ENCODE measurements at places on chromosomes 11 and 22.
A peak's percentile ranks its signal among the peaks of the same experiment; 100 is the strongest.

- no peak for DNase-seq
These were observed 86.1 kb upstream of the HORMAD2 start for GRCh38 chr22:29994027-29994715.

DNA sequence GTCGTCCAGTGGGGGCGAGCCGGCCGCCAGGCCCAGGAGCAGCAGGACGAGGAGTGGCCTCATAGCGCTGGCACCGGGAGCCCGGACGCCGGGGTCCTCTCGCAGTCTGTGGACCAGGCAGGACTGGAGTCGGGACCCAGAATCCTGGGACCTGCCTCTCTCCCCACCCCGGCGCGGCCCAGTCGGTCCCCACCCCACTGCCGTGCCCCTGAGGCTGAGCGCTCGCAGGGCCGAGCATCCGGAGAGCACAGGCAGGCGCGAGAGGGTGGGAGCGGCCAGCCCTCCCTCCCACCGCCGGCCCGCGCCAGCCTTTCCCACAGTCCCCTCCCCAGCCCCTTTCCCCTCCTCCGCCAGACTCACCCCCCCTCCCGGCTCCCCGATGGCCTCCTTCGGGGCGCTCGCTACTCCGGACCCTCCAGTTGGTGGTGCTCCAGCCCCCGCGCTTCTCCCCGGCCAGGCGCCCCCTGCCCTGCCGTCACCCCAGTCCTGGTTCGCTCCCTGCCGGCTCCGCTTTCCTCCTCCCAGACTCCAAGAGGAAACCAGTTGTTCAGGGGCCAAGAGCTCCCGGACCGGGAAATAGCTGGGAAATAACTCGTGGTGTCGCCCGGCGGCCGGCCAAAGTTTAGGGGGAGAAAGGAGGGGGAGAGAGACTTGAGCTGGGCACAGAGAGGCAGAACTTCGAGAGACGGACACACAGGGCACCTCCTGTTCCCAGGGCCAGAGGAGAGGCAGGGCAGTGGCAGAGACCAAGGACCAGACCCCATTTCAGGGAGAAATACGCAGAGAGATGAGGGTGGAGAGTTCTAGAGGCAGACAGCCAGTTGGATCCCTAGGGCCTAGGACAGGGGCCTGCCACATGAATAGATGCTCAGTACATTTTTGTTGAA is at the start of gene C1QTNF5:
C1QTNF5 (minus strand) TSS at position 549 of the 887 bp plus-strand sequence; CDS start at position 63, 486 bp downstream.
- DNase-seq, result no peak

DNA sequence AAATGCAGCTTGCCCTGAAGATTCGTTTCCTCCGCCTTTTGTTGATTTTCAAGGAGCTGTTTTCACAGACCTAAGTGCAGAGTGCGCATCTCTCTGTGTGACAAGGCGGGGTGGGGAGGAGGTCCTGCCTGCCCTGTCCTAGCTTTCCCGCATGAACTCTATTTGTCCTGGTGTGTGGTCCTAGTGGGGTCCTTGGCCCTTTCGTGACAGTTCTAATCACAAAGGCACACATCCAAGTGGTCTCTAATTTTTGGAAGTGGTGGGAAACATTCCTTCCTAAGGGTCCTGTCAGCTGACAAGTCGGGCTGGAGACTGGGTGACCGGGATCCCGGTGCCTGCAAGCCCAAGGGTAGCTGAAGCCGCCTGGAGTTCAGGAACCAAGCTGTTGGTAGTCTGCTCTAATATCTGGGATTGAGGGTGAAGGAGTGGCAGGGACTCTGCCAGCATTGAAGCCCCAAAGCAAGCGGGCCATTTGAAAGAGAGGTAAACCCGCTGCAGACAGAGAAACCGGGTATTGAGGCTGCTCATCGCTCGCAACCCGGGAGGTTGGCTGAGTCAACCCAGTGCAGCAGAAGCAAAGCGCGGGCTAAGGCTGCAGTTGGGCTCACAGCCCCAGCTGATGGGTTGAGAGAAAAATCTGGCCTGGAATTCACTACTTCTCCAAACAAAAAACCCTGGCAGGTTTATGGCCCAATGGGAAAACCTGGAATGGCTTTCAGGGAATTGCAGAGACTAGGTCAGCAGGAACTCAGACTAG is 28.1 kb upstream of the FBXO3 start:
- no peak for DNase-seq

DNA sequence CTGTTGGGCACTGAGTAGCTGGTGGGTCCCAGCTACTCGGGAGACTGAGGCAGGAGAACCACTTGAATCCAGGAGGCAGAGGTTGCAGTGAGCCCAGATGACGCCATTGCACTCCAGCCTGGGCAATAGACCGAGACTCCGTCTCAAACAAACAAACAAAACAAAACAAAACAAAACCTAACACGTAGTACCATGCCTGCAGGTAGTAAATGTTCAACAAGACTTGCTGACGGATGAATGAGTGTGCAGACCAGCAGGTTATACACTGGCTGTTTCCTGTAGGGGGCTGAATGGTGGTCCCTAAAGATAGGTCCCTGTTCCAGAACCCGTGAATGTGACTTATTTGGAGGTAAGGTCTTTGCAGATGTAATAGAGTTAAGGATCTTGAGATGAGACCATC is 12.8 kb upstream of the MRGPRD start:
- no peak for DNase-seq

DNA sequence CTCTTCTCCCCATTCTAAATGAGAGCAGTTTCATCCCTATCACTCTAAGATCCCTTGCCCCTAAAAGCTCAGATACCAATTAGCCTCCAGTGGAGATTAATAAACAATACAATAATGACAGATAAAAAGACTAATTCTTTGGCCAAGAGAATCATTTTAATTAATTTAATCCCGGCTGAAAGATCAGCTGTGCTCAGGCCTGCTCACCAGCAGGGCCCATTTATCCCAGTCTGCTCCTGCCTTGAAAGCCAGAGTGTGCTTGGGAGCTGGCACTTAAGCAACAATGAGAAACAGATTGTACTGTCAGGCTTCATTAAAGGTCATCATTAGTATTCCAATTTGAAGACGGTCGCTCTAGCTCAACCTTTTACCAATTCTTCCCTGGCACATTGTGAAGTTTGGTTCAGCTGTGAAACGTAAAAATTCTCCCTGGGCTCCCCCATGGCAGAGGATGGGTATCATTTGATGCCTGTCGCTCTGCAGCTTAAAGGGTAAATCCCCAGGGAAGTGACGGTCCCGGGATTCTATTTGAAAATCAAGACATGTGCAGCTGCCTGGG is 36.1 kb upstream of the HTATIP2 start:
- no peak for DNase-seq

DNA sequence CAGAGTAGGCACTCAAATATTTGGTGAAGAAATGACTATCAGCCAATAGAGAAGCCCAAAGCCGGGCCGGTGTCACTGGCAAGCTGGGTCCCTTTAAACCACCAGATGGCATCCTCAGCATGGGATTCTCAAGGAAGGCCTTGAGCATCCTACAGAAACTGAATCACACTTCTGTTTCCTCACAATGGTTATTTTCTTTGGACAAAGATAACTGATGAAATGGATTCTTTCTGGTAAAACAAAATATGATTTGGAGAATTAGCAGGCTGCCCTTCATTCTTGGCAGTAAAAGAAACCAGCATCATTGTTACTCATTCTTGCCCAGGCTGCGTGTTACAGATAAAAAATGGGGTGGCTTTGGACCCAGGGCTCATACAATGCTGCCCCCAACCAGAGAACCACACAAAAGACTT is 30.3 kb upstream of the ASPHD2 start:
- peak; percentile 4 for DNase-seq

- DNase-seq, result no peak
These were observed 185.5 kb downstream of the CTTN start for GRCh38 chr11:70583781-70584218.

DNA sequence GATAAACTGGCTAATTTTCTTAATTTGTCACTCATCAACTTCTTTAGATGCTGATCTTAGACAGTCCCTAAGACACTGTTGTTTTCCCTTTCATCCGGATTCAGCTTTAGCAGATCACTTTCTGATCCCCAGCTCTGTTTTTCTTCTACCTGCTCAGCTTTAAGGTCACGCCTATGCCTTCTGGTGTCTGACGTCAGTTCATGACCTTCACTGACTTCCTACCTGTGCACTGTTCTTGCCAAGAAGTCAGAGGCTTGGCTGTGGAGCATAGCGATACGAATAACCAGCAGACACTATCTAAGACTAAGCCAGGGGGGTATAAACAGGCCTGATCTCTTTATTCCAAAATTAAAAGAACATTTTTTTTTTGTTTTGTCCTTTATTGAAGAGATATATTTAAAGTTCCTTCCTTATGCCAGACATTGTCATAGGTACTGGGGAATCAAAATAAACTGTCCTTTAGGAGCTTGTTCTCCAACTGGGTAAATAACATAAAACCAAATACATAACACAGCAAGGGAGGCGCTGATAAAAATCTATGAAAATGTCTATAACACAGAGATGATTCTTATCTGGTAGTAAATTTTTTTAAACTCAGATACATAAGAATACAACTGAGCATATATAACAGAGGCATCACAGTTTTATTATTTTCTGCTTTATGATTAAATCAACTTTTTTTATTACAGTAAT is 352.2 kb upstream of the CTSC start:
- no peak for DNase-seq

GRCh38 chr11:129394709-129395108 is 19.1 kb downstream of the BARX2 start:
- DNase-seq, result no peak

DNA sequence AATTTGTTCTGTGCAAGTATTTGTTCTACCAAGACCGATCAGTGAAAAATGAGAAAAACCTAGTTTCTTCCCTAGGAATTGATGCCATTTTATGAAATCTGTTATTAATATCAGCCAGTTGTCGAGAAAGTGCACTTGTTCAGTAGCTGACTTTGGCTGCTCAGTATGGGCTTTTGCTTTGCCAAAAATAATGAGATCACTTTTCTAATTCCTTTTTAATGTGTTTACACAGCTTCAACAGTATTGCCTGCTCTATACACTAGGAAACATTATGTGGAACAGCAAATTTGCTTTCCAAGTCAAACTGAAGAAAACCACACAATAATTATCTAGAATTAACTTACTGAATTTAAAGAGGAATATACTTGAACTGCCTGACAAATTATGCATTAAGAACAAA is 34.4 kb downstream of the SCUBE2 start:
- DNase-seq, result no peak

GRCh38 chr11:16099343-16099900 is 256.9 kb downstream of the SOX6 start:
- DNase-seq, result no peak

- no peak for DNase-seq
These were observed 5.5 kb downstream of the CHRDL2 start for GRCh38 chr11:74725701-74726100.

DNA sequence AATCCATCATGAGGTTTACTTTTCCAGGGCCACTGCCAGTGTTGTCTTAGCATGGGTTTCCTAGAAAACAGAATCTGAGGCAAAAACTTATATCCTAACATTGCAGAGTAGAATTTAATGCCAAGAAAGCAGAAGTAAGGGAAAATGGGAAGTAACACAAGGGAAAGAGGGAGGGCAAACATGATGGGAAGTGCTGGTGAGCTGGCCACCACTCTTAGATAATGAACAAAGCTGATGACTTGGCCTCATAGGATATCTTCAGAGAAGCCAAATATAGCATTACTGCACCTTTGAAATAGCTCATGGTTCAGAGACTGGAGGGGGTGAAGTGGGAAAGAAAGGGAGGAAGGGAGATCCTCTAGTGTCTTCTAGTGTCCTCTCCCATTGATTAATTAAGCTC is 24.8 kb upstream of the CALCB start:
- no peak for DNase-seq

GRCh38 chr11:134657631-134658030 is 245.6 kb upstream of the B3GAT1 start:
- no peak for DNase-seq

- no peak for DNase-seq
These were observed 492.9 kb upstream of the KIRREL3 start for GRCh38 chr11:127493330-127494022.

DNA sequence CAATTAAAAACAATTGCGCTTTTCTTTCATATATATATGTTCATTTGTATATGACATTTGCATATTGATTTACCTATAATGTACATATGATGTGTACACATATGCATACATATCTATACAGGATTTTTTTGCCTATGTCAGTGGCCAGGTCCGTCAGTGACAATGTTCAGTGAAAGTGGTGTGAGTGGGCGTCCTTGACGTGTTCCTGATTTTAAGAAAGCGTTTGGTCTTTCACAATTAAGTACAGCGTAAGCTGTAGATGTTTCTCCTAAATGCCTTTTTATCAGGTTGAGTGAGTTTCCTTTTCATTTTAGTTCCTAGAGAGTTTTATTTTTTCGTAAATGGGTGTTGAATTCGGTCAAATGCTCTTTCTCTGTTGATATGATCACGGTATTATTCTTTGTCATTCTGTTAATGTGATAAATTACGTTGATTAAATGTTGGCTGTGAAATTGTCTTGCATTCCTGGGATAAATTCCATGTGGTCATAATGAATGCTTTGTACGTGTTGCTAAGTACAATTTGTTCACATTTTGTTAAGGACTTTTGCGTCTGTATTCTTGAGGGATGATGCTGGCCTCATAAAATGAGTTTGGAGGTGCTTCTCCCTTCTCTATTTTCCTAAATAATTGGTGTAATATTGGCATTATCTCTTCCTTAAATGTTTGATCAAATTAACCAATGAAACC is 10.6 kb upstream of the GNB1L start:
- no peak for DNase-seq

GRCh38 chr11:23520226-23520960 is 660.1 kb upstream of the CCDC179 start:
- no peak for DNase-seq

DNA sequence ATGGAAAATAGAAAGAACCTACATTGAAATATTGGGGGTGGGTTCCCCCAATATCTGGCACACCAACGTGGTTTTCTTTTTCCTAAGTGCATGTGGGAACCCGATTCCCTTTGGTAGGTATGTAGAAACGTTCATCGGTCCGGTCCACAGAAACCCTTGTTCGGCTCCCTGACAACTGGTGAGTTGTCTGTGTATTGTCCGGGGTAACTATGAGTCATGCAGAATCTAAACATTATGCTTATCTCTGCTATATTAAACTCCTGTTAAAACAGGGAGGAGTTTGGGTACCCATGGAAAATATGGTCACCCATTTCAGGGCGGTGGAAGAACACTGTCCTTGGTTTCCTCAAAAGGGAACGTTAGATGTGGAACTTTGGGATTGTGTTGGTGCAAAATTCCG is 25.1 kb upstream of the ALDH3B2 start:
- DNase-seq, result no peak

GRCh38 chr22:49046546-49047361 is 780.9 kb downstream of the BRD1 start:
- no peak for DNase-seq

- DNase-seq, result no peak
These were observed 34.0 kb downstream of the RTL6 start for GRCh38 chr22:44464000-44464399.

DNA sequence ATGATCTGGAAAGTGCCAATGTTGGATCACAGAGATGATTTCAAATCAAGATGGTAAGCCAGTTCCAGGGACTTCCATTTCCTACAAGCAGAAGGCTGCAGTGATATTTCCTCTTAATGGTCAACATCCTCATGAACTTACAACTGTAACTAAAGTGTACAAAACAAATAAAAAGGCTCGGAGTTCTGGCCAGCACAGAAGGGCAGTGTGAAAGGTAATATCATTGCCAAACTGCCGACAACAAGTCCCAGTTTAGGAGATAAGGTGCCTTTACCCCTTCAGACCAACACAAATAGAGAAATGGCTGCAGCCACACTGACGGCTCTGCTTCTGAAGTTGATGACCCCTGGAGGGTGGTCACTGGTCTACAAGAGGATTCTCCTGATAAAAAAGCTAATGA is 91.1 kb downstream of the ETS1 start:
- DNase-seq, result no peak
